Globus pallidus (tissue), 1 donor: ENCODE measurements at places on chromosomes 1 and 21.

DNA sequence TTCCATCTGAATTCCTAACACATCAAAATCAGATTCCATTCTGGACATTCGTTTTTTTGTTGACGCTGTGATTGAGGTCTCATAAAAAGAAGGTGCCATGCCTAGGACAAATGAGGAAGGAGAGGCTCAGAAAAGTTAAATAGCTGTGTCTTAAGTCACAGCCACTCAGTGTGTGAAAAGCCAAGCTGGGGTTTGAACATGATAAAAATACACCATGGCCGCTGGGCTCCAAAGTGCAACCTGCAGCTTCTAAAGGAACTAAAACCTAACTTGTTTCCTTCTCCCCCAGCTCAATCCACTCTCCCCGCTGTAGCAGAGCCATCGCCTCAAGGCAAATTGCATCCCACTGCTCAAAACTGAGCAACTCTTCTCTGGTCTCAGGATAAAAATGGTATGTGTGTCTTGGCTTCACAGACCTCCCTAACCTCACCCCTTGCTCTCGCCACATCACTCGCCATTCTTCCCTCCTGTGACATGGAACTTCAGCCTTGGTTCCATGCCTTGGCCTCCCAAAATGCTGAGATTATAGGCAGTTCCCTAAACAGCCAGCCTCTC is 22.1 kb upstream of the FAM20B start:
- DNase-seq = no peak

DNA sequence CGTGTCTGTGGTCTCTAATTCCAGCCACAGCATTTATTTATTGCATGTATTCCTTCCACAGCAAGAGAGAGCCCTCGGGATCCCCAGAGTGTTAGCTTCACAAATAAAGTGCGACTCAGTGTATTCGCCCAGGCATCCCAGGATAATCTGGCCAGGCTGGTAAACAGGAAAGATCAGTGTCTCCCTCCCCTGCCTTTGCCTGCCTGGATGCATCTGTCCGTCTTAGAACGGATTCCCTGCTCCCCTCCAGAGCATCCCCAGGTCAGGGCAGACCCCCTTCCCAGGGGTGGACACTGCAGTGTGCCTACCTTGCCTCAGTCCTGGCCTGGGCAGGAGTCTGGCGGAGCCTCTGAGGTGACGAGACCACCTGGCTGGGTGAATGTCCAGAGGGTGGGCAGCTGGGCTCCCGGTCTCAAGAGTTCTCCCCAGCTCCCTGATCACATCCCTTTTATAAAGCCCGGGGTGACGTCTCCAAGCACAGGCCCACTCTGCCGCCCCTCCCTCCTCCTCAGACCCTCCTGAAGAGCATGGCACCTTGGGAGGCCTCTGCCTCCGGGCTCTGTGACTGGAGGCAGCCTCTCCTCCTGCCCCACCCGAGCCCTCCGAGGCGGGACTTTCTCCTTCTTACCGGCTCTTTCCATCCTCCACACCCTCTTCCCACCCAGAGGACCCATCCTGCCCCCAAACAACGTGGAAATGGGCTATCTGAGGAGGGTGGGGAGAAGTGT is at the start of gene KISS1:
Gene KISS1 (minus strand): TSS at position 424 of the 728 bp plus-strand sequence. CDS start 3,615 bp downstream, outside the sequence.
- DNase-seq = no peak

- no peak for DNase-seq
These were observed 356.0 kb downstream of the HHAT start for GRCh38 chr1:210684466-210685294.

DNA sequence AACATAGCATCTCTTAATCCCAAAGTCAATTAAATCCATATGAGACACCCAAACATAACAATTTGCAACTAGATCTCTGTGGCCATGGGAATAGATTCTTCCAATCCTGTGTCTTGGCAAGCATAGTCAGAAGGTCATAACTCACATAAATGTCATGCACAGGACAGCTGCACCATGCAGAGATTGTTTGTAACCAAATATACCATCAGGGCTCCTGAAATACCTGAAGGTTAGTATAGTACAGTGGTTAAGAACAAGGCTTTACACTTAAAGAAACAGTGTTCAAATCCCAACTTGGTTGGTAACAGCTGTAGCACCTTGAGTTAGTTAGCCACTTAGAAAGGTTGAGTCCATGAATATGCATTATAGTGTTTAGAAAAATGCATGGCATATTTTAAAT is 82.6 kb upstream of the CCDC190 start:
- DNase-seq = no peak

DNA sequence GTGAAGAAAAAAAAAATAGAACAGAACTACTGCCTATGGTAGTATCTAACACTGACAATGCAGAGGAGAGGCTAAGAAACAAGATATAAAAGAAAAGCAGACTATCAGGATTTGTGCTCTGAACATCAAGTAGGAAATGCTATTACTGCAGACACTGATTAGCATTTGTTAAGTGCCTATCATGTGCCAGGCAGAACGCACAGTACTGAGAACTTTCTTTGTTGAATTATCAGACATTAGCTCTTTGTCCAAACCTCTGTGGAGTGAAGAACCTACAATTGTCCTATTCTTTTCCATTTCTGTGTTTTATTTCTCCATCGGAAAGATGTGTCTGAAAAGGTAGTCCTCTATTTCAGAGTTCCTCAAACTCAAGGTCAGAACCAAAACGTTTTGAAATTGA is 30.5 kb upstream of the DISP1 start:
- peak; percentile 68 for DNase-seq

GRCh38 chr1:175893192-175893591 is 149.8 kb upstream of the TNR start:
- no peak for DNase-seq

DNA sequence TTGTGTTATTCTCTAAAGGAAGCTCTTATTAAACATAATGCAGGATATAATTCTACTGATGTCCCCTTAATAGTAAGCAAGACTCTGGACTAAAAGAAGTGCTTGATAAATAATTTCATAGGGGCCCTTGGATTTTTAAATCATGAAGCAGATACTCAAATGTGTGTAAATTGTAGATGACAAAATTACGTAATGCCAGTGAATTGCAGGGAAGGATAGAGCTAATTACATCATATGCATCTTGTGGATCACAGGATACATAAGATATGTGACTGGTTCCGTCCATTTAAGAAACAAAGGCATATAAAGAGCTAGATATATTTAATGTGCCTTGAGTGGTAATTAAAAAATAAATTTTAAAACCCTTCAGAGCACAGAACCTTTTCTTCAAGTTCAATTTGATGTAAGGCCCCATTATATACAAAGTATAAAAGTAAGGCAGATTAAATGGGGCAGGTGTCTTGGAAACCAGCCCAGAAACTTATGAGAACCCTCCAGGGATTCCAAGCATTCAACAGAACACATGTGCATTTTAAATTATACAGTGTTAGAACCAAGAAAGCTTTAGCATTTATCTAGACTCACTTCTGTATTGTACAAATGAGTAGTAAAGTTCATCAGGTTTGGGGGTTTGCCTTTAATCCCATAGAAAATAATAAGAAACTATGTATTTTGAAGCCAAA is 190.4 kb downstream of the NCAM2 start:
- no peak for DNase-seq

GRCh38 chr1:25952841-25953401 is 44.9 kb downstream of the PAFAH2 start:
- DNase-seq = no peak

DNA sequence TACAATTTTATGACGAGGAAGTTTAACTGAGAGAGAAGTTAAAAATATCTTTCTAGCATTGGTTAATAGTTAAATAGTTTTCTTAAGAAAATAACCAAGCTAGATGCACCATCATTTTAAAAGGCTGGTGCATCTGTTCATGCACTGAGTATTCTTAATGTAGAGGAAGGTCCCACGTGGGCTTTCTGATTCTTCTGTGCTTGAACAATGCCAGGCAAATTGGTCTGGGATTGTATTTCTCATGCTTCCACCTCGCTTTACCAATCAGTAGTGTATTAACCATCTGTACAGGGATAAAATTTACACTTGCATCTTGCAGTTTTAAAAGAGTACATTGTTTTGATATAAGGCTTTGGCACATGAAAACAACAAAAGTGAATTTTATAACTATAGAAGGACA is 47.4 kb upstream of the MTF2 start:
- DNase-seq = no peak

GRCh38 chr1:20281801-20282200 is 8.9 kb upstream of the VWA5B1 start:
- no peak for DNase-seq

DNA sequence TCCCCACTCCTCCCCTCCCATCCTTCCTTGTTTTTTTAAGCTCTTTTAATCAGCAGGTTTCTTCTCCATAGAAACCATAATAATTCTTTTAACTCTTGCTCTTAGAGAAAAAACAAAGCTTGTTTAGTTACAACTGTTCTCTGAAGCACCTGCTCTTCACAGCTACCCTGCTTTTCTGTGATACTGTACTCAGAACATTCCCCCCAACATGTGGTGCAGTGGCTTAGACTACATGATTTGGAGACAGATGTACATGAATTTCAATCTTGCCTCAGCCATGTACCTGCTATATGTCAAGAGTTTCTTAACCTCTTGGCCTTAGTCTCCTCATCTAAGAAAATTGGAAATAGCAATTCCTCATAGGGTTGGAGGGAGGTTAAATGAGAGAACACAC is 33.5 kb downstream of the LAMC2 start:
- DNase-seq = no peak

DNA sequence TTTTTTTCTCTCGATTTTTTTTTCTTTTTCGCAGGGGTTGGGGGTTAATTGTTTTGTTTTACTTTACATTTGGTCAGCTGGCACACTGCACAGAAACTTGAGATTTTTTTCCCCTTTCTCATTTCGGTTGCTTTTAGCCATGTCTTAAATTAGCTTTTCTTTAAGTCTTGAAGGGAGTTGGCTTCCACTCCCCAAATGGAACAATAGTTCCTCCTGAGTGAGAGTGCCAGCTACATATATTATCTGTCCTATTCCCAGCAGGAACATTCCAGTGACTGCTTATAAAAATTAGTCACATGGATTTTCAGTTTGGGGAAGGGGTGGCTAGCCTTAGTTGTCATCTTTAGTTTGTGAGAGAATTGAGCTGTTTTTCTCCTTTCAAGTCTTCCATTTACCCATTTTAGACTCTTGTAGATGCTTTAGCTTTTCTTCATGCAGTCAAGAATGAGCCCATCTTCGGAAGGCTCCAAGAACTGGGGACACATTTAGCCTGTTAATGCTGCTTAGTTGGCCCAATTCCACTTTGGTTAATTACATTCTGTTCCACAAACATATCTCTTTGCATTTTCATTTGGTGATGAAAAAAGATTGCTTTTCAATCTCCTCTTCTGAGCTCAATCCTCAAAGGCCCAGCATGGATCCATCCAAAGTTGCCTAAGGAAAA is 510.1 kb upstream of the CXADR start:
- peak; percentile 3 for DNase-seq

DNA sequence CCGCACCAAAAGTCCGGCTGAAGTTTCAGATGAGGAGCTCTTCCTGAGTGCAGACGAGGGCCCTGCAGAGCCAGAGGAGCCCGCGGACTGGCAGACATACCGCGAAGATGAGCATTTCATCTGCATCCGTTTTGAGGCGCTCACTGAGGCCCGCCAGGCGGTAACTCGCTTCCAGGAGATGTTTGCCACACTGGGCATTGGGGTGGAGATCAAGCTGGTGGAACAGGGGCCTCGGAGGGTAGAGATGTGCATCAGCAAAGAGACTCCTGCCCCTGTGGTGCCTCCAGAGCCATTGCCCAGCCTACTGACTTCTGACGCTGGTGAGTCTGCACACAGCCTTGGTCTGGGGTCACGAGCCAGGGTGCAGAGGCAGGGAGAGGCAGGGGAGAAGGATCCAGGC is 84.7 kb downstream of the TRIM11 start:
- no peak for DNase-seq

GRCh38 chr1:56634981-56635380 is 10.1 kb upstream of the PRKAA2 start:
- DNase-seq = no peak

DNA sequence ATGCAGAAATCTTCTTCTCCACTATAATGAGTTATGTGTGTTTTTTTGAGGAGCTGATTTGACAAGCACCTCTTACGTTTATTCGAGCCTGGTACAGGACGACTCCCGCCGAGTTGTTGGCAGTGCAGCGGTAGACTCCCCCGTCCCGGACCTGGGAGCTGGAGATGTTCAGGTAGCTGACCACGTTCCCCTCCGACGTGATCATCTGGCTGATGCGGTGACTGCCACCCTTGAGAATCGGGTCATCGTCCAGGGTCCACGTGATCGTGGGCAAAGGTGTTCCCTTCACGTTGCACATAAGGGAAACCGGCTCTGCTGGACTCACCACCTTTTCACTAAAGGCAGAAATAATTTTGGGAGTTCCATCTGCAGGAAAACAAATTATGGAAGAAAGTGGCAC is 471.8 kb downstream of the PCP4 start:
- no peak for DNase-seq

GRCh38 chr1:159748370-159748769 is 32.4 kb upstream of the DUSP23 start:
- DNase-seq = no peak

GRCh38 chr1:14190508-14190907 is 408.0 kb upstream of the KAZN start:
- no peak for DNase-seq

DNA sequence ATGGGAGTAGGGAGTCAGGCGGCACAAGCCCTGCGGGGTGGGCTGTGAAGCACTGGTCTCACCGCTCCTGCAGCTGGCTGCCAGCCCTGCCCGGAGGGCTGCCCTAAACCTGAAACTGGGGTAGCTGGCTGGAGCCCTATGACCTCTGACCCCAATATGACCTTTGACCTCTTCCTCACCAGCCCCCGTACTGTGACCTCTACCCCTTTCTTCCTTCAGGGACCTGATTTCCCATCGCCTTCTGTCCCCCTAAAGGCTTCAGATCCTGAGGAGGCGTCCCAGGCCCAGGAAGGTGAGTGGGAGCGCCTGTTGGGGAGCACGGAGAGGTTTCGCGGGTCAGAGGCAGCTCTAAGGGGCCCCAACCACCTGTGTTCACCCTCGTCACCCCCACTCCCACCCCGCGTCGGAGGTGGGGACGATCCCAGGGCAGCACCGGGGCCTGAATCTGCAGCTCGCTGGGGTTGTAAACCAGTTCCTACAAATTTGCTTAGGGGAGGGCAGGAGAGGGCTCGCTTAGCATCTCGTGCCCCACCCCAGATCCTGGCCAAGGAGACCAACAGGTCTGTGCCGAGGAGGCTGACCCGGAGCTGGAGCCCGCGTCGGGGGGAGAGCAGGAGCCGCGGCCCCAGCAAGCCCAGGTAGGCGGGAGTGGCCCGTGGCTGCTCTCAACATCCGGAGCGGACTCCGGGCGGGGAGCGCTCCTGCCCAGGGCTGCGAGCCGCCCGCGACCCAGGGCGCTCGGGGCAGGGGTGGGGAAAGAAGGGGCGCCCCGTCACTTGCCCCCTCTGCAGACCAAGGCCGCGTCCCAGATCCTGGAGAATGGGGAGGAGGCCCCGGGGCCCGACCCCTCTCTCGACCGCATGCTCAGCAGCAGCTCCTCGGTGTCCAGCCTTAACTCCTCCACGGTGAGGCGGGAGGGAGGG is 7.3 kb downstream of the SYTL1 start:
- no peak for DNase-seq

- no peak for DNase-seq
These were observed 10.2 kb downstream of the EEIG2 start for GRCh38 chr1:108570128-108570527.

GRCh38 chr1:219876798-219877209 is 51.6 kb downstream of the SLC30A10 start:
- DNase-seq = no peak

- DNase-seq = no peak
These were observed 13.9 kb upstream of the EDN2 start for GRCh38 chr1:41498391-41498790.

- no peak for DNase-seq
These were observed 11.0 kb downstream of the WLS start for GRCh38 chr1:68221001-68221979.
